ENCODE measurements at places on chromosomes 16 and 17.

GRCh38 chr17:34758718-34759117 lies 179.3 kb downstream of the TMEM132E start:
- DNase-seq: no peak

GRCh38 chr16:30094541-30095165 lies 1.4 kb downstream of the YPEL3 start:
- DNase-seq: no peak

DNA sequence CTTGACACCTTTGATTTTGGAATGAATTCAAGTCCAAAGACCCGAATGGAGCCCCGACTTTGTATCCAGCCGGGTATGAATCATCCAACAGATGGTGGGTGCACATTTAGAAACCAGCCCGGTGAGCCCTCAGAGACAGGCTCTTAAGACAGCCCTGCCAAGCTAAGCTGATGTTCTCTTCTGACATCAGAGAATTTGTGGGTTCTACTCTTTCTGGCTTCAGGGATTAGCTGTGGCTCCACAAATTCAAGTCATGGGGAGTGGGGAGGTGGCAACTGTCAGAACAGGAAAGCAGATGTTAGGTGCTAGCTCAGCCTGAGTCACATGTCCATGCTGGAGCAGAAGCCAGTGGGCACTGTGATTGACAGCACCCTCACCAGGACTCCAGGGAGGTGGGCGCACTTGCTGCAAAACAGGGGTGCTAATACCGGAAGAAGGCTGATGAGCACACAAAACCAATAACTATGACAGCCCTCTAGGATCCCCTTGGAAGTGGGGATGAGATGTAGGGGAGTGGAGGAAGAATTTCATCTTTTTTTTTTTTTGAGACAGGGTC lies 31.4 kb upstream of the XYLT2 start:
- DNase-seq: no peak

GRCh38 chr16:25134166-25134700 lies 22.7 kb downstream of the LCMT1 start:
- DNase-seq: no peak

GRCh38 chr17:49567871-49568694 lies 7.6 kb upstream of the NXPH3 start:
- peak; percentile 75 for DNase-seq

- DNase-seq: no peak
Measured at GRCh38 chr17:67050471-67051154, 6.3 kb downstream of the CACNG1 start.

- DNase-seq: no peak
Measured at GRCh38 chr16:48602356-48603014, 7.5 kb downstream of the N4BP1 start.

- DNase-seq: no peak
Measured at GRCh38 chr17:67830440-67830839, 5.1 kb downstream of the BPTF start.

- DNase-seq: peak; percentile 10
Measured at GRCh38 chr16:19559242-19559910, 3.9 kb downstream of the VPS35L start.

DNA sequence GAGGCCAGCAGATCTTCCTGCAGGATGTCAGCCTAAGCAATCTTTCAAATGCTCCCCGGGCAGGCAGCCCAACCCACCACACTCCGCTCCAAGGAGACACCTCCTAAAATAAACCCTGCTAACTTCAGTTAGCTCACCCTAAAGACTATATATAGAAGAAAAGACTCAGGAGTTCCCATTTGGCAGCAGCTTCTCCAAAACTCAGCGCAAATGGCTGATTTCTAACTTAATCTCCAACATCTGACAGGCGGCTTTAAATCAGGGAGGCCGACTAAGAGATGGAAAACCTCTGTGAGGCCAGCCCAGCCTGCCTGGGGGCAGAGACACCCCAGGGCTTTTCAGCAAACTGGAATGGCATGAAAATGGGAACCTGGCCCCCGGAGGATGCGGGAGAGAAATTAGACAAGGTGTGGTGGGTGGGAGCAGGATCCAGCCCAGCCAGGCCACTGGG lies 91.6 kb downstream of the XYLT1 start:
- no peak for DNase-seq

DNA sequence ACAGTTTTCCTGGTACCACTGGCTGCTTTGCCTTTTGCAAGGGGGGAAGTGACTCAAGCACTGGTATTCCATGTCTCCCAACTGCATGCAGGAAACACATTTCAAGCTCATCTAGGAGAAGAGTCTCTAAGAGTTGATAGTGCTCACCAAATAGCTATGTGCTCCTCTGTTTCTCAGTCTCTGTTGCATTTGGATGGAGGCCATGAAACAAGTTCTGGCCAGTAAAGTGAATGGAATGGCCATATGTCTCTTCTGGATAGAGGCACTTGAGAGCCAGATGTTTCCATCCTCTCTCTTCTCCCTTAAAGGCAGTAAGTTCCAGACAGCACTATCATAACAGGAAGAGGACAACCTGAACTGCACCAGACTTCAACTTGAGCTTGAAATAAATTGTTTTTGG lies 60.6 kb downstream of the C16orf82 start:
- no peak for DNase-seq

DNA sequence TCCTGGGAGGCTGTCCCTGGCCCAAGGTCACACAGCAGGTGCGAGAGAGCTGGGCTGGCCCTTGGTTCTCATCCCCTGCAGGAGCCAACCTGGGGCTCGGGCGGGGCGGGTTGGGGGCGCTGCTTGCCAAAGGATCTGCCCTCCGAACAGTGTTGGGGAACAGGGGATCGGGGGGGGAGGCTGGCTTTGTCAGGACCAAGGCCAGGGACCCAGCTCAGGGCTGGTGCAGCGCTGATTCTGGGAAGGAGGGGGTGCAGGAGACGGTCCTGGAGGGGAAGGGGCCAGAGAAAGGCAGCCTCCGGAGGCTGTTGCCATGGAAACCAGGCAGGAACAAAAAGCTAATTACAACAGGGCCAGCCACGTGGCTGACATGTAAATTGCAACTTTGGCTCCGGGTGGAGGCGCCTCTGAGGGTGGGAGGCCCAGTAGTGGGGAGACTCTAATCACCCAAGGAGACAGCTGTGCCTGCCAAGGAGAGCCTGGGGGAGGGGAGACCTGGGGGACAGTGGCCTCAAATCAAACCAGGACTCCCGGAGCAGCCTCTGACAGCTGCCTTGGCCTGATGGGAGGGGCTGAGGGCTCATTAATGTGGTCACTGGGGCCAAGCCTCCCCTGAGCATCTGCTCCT lies 1.3 kb downstream of the TUBB3 start:
- DNase-seq: no peak

DNA sequence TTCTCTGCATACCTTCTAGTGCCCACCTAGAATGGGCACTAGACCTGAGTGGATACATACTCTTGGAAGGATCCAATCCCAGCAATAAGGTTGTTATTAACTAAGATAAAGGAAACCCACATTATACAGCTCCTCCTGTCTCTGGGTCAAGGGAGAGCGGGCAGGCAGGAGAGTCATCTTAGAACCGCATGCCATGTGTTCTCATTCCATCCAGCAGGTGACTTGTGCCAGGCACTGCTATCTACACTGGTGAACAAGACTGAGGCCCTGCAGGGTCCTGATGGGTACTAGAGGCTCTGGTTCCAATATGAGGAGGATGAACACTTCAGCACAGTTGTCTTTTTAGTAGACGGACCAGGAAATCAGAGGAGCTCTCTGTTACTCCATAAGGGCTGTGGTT lies 5.9 kb upstream of the CD300H start:
- DNase-seq: no peak

DNA sequence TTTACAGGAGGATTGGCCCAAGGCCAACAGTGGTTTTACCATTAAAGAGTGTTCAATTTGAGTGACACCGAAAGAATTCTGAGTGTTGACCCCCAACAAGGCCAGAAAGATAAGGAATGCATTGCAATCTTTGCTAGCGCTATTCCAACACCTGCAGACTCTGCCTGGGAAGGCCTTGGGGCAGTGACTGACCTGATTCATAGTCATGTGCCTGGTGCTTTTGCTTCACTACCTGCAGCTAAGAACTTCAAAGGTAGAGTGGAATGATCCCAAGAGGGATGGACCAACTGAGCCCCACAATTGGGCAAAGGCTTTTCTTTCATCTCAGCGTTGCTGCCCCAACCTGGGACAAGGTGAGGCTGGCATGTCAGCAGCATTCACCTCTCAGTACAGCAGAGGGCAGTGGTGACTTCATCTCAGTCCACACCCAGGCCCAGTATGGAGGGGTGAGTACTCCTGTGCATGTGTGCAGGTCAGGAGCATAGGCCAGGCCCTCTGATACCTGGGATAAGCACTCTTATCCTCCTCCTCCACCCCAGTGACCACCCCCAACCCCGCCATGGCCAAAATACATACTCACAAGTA lies 149.6 kb upstream of the GNAO1 start:
- DNase-seq: no peak

DNA sequence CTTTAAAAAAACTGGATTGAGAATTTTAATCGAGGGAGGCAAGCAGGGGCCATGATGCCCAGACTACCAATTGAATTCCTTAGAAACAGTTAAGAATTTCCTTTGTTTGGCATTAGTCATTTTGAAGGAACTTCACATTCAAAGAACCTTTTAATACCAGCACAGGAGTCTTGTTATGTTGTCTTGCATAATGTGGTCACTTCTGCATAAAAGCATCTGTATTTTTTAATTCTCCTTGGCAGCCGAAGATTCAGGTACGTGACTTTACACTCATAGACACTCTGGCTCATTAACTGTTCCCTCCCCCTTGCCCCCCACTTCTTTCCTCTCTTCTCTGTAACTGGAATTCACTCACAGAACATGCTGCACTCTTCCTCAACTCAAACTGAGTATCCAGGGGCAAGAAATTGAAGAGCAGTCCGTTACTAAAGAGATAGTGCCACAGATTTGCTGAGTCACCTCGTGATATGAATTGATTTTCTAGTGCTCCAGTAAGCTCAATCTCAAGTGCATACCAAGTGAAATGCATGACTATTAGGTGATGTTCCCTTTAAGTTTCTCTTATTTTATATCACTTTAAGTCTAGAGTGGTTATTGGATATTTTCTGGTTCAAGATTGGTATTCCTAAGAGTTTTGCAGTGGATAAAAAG lies 572.2 kb upstream of the SOX9 start:
- no peak for DNase-seq

DNA sequence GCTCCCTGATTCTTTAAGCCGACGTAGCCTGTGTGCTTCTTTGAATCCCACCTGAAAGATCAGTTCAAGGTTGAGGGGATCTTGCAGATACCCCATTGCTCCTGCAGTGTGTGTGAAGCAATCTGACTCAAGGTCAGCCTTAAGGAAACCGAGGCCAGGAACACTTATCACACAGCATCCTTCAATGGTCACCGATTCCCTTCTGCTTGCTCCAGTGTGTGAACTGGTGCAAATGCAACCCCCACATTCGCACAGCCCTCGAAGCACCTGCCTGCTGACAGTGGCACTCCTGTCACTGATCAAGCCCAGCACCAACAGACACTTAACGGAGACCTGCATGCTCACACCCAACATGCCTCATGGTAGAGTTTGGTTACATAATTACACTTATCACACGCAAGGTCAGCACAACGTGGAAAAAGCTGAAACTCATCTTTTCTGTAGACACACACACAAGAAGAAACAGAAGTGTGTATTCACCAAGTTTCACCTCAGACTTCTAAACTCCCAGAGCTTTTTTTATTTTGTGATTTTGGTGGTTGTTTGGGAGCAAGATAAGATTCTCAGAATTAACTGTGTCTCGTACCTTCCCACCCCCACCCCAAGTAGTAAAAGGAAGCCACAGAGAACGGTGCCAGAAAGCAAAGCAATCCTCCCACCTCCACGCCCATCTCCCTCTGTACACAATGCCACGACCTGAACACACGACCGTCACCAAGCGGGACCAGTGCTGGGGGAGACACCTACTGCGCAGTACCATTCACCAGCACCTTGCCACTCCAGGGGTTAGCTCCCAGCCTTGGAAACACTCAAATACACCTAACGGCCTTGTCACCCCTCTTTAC lies 37.2 kb downstream of the LITAFD start:
- no peak for DNase-seq

DNA sequence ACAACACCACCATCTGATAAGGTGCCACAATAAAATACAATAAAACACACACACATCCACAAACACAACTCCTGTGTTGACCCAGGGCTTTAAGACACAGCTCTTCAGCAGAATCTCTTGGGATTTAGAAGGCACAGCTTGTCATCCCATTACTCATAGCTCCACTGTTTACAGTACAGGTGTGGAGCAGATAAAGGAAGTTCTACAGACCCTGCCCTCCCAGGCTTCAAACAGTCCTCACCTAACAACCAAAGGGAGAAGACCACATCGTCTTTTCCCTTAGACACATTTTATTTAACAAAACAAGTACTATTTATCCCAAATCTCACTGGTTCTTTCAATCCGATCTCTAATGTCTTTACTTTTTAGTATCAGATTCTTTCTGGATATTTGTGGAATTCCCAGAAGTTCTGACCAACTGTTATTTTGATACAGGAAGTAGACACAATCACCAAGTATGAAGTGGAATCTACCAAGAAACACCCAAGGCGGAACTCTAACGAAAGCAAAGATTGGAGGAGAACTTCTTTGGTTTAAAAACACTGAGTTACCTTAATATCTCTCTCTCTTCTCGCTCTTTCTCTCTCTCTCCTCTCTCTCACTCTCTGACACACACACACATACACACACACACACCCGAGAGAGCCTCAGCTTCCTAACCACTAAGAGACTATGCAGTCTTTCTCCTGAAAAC lies 46.1 kb downstream of the CYTH1 start:
- DNase-seq: no peak

DNA sequence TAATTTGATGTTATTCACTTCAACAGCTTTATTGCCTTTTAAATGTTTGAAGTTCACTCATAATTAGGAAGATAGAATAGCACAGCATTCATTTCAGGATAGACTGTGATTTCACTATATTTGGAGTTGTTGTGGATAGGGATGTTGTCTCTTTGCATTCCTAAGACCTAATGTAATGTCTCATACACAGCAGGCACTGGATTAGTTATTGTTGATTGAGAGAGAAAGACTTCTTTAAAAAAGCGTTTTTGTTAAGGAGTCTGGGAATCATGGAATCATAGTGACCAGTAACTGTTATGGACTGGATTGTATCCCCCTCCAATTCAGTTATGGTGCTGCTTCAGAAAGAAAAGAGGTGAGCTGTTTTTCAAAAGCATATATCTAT lies 122.0 kb downstream of the USP22 start:
- no peak for DNase-seq

DNA sequence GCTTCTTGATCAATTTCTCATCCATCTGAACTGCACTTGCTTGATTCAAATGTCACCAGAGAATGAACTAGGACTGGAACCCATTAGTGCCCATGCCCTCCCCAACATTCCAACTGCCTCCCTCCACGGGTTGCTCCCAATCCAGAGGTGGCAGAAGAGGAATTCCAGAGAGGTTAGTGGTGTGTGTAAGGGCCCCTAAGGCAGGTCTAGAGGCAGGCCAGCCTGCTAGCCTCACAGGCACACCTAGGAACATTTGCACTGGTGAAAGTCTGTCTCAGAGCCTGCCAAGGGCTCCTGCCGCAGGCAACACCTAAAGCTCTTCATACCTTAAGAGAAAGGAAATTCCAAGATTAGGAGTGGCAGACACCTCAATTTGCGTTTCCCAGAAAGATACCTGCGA lies 21.2 kb upstream of the CMTM4 start:
- no peak for DNase-seq

GRCh38 chr17:16434662-16435061 lies 19.3 kb downstream of the TRPV2 start:
- DNase-seq: no peak

- peak; percentile 78 for DNase-seq
Measured at GRCh38 chr17:40480501-40481003, 20.9 kb downstream of the TNS4 start.
